Spinal cord (tissue), 10 donors: ENCODE measurements at places on chromosomes 4 and X.
A peak's percentile ranks its signal among the peaks of the same experiment; 100 is the strongest.

GRCh38 chr4:111854494-111855087 is 290.7 kb upstream of the FAM241A start:
- DNase-seq, result no peak
- no peaks in the 10 kb centered on the region for H3K36me3 ChIP-seq
- H3K27me3 ChIP-seq, result no peaks in the 10 kb centered on the region

DNA sequence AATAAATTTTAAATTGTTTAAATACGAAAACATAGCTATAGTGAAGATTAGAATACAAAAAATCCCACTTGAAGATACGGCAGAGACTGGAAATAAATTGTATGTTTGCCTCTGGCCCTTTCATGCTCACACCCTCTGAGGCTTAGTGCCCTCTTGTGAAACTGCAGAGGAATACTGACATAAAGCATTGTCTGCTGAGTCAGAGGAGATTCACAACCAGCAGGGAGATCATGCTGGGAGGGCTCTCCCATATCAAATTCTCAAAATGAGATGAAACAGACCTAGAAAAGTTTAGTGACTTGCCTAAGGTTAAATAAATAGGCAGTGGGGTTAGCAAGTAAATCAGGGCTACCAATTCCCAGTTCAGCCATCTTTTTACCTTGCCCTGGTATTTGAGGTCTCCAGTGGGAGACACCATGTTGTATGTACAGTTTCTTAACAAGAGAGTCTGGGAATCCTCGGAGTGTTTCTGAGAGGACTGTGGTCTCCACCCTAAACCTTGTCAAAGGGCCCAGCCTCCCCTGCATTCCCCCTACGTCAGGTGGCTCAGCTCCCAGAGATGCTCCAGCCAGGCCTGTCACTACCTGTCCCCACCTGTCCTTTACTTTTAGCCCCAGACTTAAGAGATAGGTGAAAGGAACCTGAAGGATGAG is 581.4 kb upstream of the DIPK2B start:
- no peak overlapping the region for H3K4me3 ChIP-seq
- H3K36me3 ChIP-seq, result no peaks in the 10 kb centered on the region
- H3K27ac ChIP-seq, result no peak overlapping the region
- peaks cover 2% of the 10 kb centered on the region for H3K27me3 ChIP-seq

GRCh38 chr4:26099967-26100366 is 185.9 kb downstream of the SMIM20 start:
- no peak for DNase-seq
- no peak overlapping the region for H3K4me3 ChIP-seq
- no peaks in the 10 kb centered on the region for H3K36me3 ChIP-seq

- no peak overlapping the region for H3K4me3 ChIP-seq
- no peak for DNase-seq
- H3K27me3 ChIP-seq, result no peaks in the 10 kb centered on the region
- H3K4me1 ChIP-seq, result no peaks in the 10 kb centered on the region
- H3K27ac ChIP-seq, result no peak overlapping the region
Measured at GRCh38 chr4:4492161-4492847, 49.5 kb downstream of the STX18 start.

- H3K4me3 ChIP-seq, result no peak overlapping the region
- no peaks in the 10 kb centered on the region for H3K27me3 ChIP-seq
- H3K27ac ChIP-seq, result no peak overlapping the region
- no peaks in the 10 kb centered on the region for H3K36me3 ChIP-seq
Measured at GRCh38 chrX:50167366-50167765, 33.4 kb downstream of the AKAP4 start.

- no peak for DNase-seq
- H3K4me3 ChIP-seq, result no peak overlapping the region
- H3K27ac ChIP-seq, result no peak overlapping the region
- peaks cover 7% of the 10 kb centered on the region for H3K27me3 ChIP-seq
Measured at GRCh38 chrX:18351784-18352183, 2.7 kb downstream of the SCML2 start.

DNA sequence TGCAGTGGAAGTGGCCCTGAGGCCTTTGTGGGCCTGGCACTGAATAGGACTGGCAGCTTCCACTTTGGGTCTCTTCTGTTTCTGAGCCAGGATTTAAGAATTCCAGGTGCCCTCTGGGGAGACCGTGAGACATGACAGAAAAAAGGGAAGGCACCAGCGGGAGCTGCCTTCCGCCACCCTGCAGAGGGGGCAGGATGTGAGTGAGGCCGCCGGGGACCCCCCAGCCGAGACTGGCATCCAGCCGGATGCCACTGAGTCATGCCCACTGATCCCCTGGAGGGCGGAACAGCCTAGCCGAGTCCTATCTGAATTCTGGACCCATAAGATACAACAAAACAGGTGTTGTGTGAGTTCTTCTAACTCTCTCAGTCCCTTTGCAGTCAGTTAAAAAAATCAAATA is 41.3 kb downstream of the C4orf50 start:
- H3K4me1 ChIP-seq, result peaks cover 3% of the 10 kb centered on the region
- no peak overlapping the region for H3K4me3 ChIP-seq

DNA sequence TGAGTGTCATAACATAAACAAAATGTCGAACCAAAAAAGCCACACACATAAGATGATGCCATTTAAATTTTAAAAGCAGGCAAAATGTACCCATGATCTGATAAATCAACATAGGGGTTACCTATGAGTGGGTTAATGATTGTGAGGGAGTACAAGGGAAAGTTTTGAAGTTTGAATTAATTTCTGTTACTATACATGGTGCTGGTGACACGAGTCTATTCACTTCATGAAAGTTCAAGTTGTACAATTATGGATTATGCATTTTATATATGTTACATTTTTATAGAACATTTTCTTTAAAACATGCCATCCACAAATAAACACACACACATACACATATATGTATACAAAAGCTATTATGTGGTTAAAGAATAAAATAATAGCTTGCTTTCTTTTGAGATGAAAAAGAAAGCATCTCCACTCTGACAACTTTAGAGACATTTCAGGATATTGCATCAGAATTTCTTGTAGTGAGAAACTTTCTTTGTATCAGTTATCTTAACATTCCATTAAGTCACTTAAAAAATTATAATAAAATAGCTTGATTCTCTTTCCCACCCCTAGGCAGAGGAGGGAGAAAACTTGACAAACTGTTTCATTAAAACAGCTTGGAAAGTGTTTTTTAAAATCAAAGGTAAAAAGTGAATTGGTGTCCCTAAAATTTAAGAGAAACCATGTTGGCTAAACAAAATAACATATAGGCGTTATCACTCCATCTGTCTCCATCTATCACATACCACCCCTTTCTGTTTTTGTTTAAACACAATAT is 891.8 kb upstream of the NDST4 start:
- no peaks in the 10 kb centered on the region for H3K4me1 ChIP-seq
- H3K4me3 ChIP-seq, result no peak overlapping the region
- H3K27ac ChIP-seq, result no peak overlapping the region
- no peaks in the 10 kb centered on the region for H3K27me3 ChIP-seq
- DNase-seq, result no peak

GRCh38 chr4:47167081-47168035 is 136.0 kb downstream of the GABRB1 start:
- no peak for DNase-seq
- no peaks in the 10 kb centered on the region for H3K27me3 ChIP-seq
- no peak overlapping the region for H3K4me3 ChIP-seq
- H3K27ac ChIP-seq, result no peak overlapping the region

DNA sequence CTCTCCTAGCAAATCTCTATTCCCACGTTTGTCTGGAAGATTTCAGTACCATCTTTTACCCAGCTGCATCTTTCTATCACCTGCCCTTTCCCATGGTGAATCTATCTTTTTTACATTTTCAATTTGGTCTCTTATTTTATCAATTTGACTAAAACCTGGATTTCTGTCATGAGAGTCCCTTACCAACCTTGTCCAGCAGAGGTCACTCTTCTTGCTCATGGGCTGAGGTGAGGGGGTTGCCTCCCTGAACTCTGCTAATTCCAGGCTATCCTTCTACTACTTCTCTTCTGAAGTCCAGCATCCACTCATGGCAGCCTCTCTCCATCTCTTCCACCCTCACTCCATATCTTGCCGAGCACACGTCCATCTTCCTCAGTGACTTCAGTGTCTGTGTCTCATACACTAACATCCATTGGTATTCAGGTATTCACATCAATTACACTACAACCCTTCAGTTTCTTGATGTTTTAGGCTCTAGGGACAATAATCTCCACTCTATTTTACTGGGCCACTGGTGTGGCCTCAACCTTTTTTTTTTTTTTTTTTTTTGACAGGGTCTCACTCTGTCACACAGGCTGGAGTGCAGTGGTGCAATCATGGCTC is 17.8 kb upstream of the ZNF827 start:
- DNase-seq, result no peak
- H3K4me3 ChIP-seq, result no peak overlapping the region
- H3K4me1 ChIP-seq, result no peaks in the 10 kb centered on the region
- no peaks in the 10 kb centered on the region for H3K36me3 ChIP-seq
- H3K27me3 ChIP-seq, result no peaks in the 10 kb centered on the region

DNA sequence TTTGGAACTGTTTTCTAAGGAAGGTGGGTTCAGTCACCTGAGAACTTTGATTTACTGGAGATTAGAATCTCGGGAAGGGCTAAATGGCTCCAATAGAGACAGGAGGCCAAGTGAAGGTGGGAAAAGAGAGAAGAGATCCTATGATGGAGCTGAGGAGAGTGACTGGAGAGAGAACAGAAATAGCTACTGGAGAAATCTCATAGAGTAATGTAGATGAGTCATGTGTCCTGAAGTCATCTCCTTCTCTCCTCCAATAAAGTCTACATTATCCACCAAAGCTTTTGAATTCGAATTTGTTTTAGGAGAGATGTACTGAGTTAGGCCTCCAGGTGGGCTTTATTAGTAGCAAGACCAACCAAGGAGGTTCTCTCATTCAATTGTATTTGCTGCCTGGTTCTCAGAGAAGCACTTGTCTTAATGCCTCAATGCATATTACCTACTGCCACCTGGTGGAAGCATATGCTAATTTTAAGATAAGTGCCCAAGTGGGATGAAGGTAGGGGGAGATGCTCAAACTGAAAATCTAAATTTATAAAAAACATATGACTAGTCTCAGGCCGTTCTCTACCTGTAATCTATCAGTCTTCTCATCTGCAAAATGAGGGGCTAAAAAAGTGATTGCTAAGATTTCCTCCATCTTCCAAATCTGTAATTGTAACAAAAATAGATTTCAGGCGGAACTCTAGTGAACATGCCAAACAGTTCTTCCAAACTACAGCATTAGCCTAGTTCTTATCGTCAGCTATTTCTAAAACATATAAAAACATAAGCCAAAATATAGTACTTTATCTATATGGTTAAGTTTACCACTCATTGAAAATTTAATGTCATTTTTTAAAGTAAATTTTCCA is 24.4 kb downstream of the TXK start:
- H3K4me1 ChIP-seq, result no peaks in the 10 kb centered on the region
- no peak overlapping the region for H3K27ac ChIP-seq
- H3K27me3 ChIP-seq, result no peaks in the 10 kb centered on the region

GRCh38 chr4:126271292-126271691 is 956.5 kb downstream of the FAT4 start:
- H3K27ac ChIP-seq, result no peak overlapping the region
- no peaks in the 10 kb centered on the region for H3K36me3 ChIP-seq
- DNase-seq, result no peak
- no peaks in the 10 kb centered on the region for H3K4me1 ChIP-seq
- no peaks in the 10 kb centered on the region for H3K27me3 ChIP-seq
- H3K4me3 ChIP-seq, result no peak overlapping the region

- H3K27ac ChIP-seq, result no peak overlapping the region
- no peak overlapping the region for H3K4me3 ChIP-seq
- DNase-seq, result no peak
- no peaks in the 10 kb centered on the region for H3K36me3 ChIP-seq
Measured at GRCh38 chr4:17469931-17470674, 41.8 kb downstream of the QDPR start.

DNA sequence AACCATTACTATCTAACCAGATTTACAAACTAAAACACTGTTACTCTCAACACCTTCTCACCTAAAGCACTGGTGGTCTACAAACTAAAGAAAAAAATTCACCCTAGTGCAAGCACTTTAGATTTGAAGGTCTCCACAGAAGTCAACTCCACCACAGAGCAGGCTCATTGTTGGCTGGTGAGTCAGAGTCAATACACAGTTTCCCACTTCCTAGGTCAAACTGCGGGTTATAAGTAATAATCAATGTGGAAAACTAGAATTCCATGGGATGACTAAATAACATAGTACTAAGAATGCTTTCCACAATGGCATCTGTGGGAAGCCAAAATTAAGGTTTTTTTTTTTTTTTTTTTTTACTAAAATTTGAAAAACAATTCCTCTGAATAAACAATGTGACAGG is 191.8 kb downstream of the PDGFC start:
- H3K36me3 ChIP-seq, result no peaks in the 10 kb centered on the region
- no peak overlapping the region for H3K4me3 ChIP-seq
- no peaks in the 10 kb centered on the region for H3K27me3 ChIP-seq
- no peak overlapping the region for H3K27ac ChIP-seq
- DNase-seq, result no peak
- no peaks in the 10 kb centered on the region for H3K4me1 ChIP-seq

GRCh38 chr4:182400790-182401189 is 157.6 kb downstream of the TENM3 start:
- DNase-seq, result no peak
- H3K27me3 ChIP-seq, result no peaks in the 10 kb centered on the region
- H3K4me3 ChIP-seq, result no peak overlapping the region

- no peak for DNase-seq
- no peaks in the 10 kb centered on the region for H3K36me3 ChIP-seq
- H3K27me3 ChIP-seq, result peaks cover 2% of the 10 kb centered on the region
- H3K27ac ChIP-seq, result no peak overlapping the region
- H3K4me3 ChIP-seq, result no peak overlapping the region
Measured at GRCh38 chrX:16320765-16321355, 153.6 kb downstream of the MAGEB17 start.

DNA sequence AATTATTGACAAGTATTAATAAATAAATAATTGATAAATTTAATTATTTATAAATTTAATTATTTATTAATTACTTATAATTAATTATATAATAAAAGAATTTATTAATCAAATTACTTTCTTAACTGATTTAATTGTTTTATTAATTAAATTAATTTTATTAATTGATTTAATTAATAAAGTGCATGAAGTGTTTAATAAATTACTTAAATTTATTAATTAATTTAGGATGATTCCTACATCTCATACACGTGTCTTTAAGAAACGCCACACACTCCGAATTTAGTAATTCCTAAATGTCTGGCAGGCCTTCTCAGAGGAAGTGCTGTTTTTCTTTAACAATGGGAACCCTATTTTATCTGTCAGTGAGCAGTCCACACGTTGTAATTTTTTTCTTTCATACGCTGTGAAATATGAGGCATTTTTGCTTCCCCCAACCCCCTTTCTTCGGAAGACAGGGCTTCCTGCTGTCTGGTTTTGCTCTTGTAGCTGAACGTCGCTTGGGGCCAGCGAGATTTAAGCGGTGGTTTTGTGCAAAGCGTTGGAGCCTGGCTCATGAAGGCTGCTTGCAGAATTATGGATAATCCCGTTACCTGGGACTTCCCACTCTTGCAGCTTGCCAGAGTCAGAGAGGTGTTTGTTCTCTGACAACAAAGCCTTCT is 46.8 kb downstream of the CRLF2 start:
- peaks cover 4% of the 10 kb centered on the region for H3K4me1 ChIP-seq
- DNase-seq, result peak; percentile 38
- no peak overlapping the region for H3K27ac ChIP-seq
- peaks cover 4% of the 10 kb centered on the region for H3K27me3 ChIP-seq
